ENCODE measurements at places on chromosomes 3 and 15.

GRCh38 chr3:71805199-71805598 lies 20.3 kb upstream of the PROK2 start:
- no peak for DNase-seq

DNA sequence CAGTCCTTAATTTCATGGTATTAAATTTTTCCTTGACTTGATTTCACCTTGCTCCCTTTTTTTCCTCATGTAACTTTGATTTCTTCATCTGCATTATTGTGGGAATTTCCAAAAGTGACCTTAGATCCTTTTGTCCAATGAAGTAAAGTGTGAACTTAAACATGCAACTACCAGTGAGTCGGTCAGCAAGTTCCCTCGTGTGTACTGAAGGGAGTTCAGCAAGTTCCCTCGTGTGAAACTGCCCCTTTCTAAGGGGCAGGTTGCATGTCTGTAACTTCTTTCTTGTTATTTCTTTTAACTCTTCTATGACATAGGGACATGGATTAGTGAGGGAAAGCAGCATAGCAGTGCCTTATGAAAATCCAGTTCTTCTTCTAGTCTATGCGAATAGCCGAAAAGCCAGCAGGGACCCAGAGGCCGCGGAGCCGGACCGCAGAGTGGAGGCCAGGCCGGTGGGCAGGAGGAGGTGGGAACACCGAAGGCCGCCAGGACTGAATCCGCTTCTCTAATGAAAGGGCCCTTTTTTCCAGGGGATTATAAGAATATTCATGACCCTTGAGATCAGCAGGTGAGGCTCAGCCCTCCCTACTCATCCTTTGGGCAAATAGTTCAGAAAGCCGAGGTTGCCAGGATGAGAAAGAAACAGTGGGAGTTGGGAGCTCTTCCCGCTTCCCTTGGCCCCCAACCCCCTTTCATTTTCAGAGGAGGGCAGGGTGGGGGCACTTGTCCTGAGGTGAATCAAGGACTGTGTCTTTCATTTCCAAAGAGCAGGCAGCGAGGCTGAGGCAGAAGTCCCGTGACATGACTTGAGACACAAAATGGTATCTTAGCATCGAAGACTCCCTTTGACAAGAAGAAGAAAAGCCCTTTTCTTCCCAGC lies 117.5 kb downstream of the OPA1 start:
- no peak for DNase-seq

- DNase-seq: no peak
These were observed 68.1 kb downstream of the MYH15 start for GRCh38 chr3:108442281-108442680.

DNA sequence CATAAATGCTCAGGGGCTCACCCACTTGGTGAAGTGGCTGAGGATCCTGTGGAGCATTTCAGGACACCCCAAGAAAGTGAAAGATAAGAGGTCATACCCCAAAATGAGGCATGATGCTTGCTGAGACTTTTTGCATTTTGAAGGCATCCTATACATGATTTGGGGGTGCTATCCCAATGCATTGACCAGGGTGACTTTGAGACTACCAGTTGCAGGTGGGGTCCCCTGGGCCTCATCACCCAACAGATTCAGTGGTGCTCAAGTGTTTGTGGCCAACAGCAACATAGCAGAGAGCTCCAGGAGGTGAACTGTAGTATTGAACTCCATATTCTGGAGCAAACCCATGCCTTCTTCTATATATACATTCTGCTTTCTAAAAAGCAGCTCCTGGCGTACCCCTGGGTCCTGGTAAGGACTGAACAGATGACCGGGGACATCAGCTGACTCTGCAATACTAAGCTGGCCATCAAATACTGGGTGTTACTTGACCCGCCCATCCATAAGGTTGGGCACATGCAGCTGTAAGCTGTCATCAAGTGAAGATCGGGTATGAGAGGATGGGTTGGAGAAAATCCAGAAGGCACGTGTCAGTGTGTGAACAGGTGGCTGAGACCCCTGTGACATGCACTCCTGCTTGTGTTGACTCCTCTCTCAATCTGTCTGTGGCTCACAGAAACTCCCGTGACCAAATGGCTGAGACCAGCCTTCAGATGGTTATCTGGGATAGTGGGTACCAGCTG lies 143.3 kb downstream of the KLF13 start:
- DNase-seq: no peak
